ENCODE measurements at places on chromosomes 3 and 15.

DNA sequence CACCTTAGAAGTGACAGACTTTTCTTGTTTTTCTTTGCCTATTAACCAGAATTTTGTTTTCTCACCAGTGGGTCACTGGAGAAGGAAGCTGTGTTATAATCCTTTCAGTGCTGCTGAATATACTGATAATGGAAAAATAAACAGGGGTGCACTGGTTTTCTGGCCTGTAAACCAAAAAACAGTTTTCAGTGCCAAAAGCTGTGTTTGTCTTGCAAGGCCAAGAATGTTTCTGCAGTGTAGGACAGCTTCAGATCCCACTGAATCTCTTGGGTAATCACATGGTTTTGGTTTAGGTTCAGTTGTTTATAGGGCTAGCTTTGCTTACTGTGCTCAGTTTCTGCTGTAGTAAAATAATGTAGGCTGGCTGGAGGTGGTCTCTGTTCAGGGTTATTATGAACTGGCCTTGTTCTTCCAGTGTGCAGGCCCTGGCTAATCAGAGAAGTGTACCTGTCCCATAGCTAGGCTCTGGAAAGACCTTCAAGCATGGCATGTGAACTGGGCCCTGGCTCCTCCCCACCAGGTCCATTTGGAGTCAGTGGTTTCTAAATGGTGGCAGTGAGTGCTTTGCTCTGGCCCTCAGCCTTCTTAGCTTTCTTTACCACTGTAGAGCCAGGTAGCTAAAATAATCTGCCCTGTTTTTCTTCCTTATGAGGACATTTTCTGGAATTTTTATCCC, 18.7 kb downstream of the PDE8A start:
- no peak for DNase-seq

DNA sequence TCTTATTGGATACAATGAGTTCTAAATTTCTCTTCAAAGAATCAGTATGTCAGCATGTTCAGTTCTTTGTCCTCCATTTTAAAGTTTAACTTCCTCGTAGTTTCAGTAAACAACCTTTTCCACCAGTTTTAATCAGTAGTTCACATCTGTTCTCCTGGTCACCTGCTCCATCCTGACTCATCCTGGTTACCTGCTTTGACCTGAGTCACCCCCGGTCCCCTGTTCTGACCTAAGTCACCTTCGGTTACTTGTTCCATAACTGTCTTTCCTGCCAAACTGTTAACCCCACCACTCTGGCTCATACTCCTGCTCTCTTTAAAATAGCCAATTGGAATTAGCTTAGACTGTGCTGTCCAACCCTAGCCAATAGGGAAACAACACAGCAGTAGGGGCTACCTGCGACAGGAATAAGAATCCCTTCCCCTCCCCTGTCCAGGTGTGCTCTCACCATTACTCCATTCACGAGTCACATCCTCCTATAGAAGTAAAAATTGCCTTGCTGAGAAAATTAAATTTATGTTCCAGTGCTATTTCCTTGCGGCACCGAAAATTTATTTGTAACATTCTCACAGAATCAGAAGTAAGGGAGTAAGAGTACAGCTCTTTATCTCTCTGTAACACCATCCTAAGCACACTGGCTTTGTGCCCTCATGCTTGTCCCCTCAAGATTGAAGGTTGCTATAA, 23.8 kb downstream of the TRANK1 start:
- no peak for DNase-seq

DNA sequence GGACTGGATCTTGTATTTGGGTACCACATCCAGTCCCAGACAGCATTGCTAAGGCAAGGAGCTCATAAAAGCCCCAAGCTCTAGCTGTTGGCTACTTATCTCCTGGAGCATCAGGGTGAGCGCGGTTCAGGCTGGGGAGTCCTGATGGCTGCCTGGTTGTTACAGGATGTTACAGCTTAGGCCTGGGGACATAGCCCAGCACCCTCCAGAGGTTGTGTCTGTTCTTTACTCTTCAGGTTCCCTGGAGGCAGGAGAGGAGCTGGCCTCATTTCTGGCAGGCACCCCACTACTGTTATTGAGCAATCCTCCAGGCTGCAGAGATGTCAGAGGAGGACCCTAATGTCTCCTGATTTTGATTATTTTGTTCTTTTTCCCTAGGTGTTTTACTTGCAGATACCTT, 26.6 kb downstream of the APBA2 start:
- DNase-seq, result no peak

GRCh38 chr3:19229086-19229485, 80.8 kb downstream of the KCNH8 start:
- peak; percentile 12 for DNase-seq

DNA sequence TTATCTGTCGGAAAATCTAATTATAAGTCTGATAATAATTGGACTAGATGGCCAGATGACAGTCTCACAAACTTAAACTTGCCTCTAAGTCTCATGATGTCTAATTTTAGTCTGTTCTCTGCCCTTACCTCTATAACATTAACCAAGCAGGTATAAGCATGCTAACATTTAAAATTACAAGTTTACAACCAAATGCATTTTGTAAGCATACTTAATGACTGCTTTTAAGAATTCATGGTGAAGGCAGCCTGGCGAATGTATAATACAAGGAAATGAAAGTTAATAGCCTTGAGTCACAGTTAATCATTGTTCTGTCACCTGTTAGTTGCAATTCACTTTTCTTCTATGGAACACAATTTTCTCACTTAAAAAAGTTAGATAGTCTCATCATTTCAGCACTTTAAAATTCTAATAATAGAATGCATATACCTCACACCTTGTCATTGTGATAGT, 16.5 kb downstream of the BCHE start:
- DNase-seq, result no peak

DNA sequence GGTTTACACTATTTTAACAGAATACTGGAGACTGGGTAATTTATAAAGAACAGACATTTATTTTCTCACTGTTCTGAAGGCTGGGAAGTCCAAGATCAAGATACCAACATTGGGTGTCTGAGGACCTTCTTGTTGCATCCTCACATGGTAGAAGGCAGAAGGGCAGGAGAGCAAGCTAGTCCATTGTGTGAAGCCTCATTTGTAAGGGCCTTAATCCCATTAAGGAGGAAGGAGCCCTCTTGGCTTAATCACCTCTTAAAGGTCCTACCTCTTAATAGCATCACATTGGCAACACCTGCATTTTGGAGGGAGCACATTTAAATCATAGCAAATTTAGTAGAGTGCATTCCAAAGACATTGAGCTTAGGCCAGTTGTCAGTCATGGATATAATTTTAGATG, 26.2 kb downstream of the UBE2Q2 start:
- DNase-seq, result no peak

DNA sequence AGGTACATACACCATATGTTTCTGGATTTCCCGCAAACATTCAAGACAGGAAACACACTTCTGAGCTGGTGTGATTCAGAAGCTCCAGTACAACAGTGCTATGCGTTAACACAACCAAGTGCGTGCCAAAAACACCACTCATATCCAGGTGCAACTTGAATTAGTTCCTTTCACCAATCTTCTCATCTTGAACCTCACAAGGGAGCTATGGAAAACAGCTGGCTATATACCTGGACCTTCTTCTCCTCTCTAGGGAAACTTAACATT, 31.3 kb downstream of the SUSD5 start:
- DNase-seq, result no peak

GRCh38 chr15:76866716-76867321, 38.3 kb downstream of the SCAPER start:
- DNase-seq, result peak; percentile 27

DNA sequence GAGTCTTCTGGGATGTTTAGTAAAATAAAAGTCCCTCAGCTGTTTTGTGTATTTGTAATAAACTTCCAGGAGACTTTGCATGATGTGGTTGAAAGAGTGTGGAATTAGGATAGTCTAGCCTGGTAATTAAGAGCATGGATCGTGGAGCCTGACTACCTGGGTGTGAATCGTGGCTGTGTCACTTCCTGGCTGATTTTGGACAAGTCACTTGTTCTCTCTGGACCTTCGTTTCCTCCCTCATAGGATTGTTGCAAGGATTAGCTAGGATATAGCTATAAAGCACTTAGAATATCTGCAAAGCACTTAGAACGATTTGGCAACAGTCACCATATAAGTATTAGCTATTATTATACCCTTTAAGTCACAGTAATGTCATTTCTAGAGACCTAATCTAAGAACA, 40.2 kb downstream of the SLMAP start:
- no peak for DNase-seq

GRCh38 chr3:60553144-60553543, 698.1 kb downstream of the FHIT start:
- DNase-seq, result no peak

DNA sequence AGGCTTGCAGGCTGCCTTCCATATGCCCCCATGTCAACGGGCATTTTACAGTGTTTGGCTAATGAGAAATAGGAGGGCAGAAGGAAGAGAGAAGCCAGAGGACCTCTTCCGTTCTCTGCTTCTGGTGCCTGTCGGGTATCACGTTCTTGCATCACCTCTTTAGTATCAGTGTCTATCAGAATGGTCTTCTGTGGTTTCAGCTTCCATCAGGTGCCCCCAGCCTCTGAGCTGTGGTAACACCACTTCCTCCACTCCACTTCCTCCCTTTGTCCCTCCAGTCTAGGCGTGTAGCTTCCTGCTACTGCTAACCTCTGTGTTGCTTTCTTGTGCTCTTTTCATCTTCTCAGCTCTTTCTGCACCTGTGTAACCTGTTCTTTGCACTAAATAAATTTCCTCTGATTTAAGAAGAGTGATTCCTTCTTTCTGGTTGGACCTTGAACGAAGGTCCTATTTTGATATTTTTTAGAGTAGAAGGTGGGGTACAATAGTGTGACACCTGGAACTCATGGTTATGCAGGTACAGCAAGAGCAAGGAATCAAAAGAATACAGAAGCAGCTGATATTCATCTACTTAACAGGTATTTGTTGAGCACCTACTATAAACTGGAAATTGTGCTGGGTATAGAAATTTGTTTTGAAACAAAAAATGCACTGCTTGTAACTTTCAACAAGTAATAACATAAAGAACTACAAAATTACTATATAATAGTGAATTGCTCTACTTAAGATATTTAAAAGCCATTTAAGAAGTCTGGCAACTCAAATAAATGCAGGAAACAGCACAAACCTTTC, 27.4 kb upstream of the FOXB1 start:
- DNase-seq, result no peak

- DNase-seq, result no peak
Observed at GRCh38 chr15:86079508-86080266, at the start of gene AGBL1. AGBL1 (plus strand) TSS chr15:86079871.

- no peak for DNase-seq
Observed at GRCh38 chr3:43096761-43097160, 9.1 kb downstream of the POMGNT2 start.

DNA sequence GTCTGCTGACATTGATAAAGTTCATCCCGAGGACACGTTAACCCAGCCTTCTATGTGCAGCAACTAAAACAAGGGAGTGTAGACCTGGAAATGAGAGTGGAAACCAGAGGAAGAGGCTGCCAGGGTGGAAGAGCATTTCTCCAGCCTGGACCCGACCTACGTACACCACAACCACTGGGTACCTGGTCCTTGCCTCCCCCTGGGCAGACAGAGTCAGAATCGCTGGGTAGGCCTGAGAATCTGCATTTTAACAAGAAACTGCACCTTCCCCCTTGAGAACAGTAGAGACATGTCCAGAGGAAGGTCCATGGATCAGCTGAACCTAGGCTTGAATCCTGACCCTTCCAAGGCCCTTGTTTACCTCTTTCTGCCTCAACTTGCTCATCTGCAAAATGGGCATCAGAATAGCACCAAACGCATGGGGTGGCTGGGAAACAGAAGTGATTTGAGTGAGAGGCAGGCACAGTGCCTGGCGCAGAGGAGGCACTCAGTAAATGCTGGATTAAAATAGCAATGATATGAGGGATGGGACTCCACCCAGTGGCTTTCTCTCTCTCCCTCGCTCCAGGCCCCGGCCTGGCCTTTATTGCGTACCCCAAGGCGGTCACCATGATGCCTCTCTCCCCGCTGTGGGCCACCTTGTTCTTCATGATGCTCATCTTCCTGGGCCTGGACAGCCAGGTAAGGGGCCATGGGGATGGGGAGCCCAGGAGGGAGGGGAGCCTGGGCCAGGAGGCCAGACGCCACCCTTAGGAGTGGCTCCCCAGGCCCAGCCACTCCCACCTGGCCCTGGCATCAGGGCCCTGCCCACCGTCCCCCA, 66.9 kb upstream of the SLC6A1 start:
- DNase-seq, result no peak

- no peak for DNase-seq
Observed at GRCh38 chr3:113634782-113635474, 61.5 kb downstream of the USF3 start.

GRCh38 chr15:60208709-60209108, 189.1 kb downstream of the ANXA2 start:
- peak; percentile 58 for DNase-seq

DNA sequence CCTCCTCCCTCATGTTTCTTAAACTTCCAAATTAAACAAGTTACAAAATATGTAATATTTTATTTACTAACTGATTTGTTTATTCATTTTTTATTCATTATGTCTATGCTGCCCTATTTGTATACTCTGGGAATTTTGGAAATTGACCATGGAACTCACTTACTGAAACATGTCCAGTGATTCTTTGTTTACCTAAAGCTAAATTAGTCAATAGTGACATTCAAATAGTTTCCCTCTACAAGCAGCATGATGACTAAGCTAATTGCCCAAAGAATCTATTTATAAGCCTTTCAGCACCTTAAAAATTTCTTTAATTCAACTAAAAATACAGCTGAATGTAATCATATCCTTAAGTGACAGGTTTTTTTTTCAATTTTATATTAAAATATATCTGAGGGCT, 437.7 kb downstream of the SI start:
- no peak for DNase-seq

DNA sequence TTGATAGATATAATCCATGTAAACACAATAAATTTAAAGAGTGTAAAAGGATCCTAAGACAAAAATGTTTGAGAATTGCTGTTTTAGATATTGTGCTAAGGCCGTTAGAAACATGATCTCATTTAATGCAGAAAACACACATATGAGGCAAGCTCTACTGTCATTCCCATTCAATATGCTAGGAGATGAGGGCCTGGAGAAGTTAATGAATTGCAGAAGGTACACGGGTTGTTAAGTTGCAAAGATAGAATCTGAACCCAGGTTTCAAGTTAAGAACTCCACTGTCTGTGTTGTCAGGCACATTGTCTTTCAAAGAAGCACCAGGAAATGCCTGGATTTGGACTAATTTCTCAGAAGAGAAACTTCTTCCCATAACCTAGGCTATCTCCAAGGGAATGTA, 65.1 kb upstream of the SAMMSON start:
- no peak for DNase-seq

DNA sequence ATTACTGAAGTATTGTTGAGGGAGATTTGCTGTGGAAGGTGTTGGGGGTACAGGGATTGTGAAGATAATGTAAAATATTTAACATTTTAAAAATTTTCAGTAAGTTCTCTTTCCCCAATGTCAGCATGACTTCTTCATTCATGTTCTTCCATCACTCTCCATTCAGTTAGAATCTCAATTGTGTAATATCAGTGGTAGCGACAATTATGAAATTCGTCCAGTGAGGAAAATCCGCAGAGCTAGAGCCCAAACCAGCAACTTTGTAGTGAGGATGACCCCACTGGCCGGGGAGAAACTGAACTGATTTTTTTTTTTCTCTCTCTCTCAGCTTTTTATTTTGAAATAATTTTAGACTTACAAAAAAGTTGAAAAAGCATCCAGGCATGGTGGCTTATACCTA, 171.7 kb downstream of the PGPEP1L start:
- no peak for DNase-seq
